ENCODE measurements at places on chromosomes 3 and 15. TPM values are rescaled to one million over a fixed set of nuclear protein-coding genes. Genes with fewer than 3 reads are reported as not detected.

The TRIP4 gene
- 16.3 TPM for total RNA-seq

The AGTR1 gene
- 16.5 TPM for total RNA-seq

The NANOGP8 gene
- not detected for total RNA-seq

The ANKRD63 gene
- not detected for total RNA-seq

The ACY1 gene
- total RNA-seq = 24.8 TPM

The PIGZ gene
- total RNA-seq = 4.7 TPM

The LAMB2 gene
- 714 TPM for total RNA-seq

GRCh38 chr3:179977356-179977755 is 59.4 kb downstream of the PEX5L start:
- DNase-seq = no peak

GRCh38 chr3:76415384-76415783 is 624.5 kb upstream of the ROBO2 start:
- no peak for DNase-seq

GRCh38 chr3:53974324-53974723 is 82.7 kb upstream of the SELENOK start:
- DNase-seq = no peak

GRCh38 chr3:120506828-120507774 is 56.3 kb upstream of the FSTL1 start:
- DNase-seq = no peak

DNA sequence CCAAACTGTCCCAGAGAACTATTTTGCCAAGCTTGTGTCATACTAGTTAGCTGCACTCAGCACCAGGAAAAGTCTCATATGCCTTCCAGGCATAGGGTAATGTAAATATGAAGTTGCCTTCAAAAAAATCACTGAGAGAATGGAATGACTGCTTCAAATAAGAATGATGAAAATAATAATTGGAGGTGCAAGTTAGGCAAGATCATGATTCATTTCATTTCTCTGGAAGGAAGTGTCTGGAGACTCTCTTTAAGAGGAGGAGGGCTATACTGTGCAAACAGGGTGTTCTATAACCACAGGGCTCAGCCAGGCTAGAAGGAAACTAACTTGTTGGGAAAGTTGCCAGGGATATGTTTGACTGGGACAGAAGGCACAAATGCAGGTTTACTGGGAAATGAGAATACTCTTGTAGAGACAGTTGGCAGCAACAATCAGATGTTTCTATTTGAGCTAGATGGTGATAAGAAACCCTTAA is 4.3 kb downstream of the SIDT1 start:
- no peak for DNase-seq

GRCh38 chr3:52533623-52534280 is at the start of gene NT5DC2:
NT5DC2 (minus strand) TSS chr3:52533857; CDS start chr3:52533737, 120 bp downstream.
- peak; percentile 76 for DNase-seq

DNA sequence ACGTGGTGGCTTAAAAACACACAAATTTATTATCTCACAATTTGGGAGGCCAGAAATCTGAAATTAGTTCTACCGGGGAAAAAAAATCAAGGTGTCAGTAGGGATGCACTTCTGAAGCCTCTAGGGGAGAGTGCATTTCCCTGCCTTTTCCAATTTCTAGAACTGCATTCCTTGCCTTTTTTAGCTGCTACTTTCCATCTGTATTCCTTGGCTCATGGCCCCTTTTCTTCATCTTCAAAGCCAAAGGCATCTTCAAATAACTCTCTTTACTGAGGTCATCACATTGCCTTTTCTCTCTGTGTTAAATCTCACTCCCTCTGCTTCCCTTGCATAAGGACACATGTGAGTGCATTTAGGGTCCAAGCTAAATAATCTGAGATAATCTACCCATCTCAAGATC is 69.5 kb upstream of the NEO1 start:
- no peak for DNase-seq

DNA sequence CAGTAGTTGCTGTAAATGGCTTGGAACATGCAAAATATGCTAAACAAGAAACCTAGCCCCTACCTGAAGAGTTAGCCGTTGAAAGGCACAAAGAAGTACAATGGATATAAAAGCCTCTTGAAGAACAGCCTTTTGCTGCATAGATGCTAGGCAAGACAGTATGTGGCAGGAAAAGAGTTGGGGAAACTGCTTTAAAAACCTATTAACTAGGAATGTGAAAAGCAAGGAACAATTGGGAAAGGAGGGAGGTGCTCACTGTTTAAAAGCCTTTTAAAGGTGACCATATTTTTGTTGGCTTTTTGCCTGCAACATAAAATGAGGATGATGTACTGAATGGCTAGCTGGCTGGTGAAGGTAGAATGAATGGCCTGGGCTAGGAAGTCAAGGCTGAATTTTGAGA is 24.5 kb upstream of the SOX2 start:
- DNase-seq = no peak

- peak; percentile 53 for DNase-seq
Observed at GRCh38 chr3:72274493-72275330, 489.8 kb upstream of the PROK2 start.

- DNase-seq = peak; percentile 25
Observed at GRCh38 chr15:61743345-61743909, 316.8 kb downstream of the VPS13C start.

- DNase-seq = no peak
Observed at GRCh38 chr15:89078851-89079810, 9.1 kb upstream of the ABHD2 start.

DNA sequence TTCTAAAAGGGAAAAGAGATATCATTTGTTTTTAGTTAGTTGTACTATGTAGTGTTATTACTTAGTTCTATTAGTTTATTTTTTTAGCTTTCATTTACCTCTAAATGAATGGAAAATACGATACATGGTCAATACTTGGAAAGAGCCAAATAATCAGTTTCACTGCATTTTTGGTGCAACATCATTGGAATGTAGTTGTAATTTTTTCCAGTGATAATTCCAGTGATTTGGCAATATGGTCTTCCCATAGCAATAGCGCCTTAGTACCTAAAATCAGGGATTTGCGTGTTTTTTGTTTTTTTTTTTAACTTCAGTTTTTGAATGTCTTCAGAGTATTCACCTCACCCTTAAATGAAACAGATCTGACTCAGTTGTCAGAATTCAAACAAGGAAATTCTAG is 41.8 kb downstream of the RAB8B start:
- no peak for DNase-seq

- no peak for DNase-seq
Observed at GRCh38 chr15:61655881-61656280, 404.4 kb downstream of the VPS13C start.

- DNase-seq = no peak
Observed at GRCh38 chr3:157069406-157069805, 90.5 kb downstream of the CCNL1 start.

GRCh38 chr3:149442043-149442442 is 32.5 kb upstream of the TM4SF4 start:
- no peak for DNase-seq
